ENCODE measurements at places on chromosomes 1 and 21.
A peak's percentile ranks its signal among the peaks of the same experiment; 100 is the strongest.

DNA sequence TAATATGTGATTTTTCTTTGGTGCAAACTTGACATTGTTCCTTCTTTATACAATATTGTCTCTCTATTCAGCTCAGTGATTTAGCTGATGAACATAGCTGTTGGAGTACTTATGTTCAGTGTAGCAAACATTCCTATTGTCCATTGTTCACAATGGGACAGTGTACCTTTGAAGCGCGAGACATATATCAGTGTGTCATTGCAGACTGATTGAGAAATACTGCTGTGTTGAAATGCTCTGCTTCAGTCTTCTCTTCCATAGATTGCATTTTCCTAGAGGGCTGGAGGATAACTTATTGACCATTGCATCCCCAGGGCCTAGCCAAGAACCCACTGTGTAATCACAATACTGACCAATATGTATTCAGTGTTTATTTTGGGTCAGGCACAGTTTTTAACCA lies 46.5 kb downstream of the HLX start:
- no peak for DNase-seq

DNA sequence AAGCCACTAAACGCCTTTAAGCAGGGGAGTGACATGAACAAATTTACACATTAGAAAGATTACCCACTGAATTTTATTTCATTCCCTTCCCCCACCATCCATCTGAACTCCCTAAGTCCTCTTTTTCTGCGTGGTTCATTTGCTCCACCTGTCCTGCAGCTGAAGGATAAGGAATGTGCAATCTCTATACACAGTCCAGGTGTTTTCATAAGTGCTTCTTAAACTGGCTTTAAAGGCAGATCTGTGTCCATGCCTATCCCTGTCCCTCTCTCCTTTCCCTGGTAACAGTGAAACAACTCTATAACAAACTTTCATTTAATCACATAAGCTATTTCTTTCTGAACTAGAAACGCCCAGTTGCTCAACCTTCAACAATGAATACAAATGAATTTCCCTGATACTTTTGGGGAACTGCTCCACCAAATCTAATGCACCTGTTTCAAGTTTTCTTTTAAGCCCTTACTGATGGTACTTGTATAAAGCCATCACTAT lies 8.4 kb downstream of the GSTM3 start:
- DNase-seq: no peak

- peak; percentile 80 for DNase-seq
These were observed 3.1 kb downstream of the C1orf216 start for GRCh38 chr1:35715568-35716002.

GRCh38 chr1:234897754-234898454 lies 230.7 kb downstream of the TOMM20 start:
- DNase-seq: no peak

- DNase-seq: no peak
These were observed 198.5 kb downstream of the PLA2G4A start for GRCh38 chr1:187027253-187027652.

DNA sequence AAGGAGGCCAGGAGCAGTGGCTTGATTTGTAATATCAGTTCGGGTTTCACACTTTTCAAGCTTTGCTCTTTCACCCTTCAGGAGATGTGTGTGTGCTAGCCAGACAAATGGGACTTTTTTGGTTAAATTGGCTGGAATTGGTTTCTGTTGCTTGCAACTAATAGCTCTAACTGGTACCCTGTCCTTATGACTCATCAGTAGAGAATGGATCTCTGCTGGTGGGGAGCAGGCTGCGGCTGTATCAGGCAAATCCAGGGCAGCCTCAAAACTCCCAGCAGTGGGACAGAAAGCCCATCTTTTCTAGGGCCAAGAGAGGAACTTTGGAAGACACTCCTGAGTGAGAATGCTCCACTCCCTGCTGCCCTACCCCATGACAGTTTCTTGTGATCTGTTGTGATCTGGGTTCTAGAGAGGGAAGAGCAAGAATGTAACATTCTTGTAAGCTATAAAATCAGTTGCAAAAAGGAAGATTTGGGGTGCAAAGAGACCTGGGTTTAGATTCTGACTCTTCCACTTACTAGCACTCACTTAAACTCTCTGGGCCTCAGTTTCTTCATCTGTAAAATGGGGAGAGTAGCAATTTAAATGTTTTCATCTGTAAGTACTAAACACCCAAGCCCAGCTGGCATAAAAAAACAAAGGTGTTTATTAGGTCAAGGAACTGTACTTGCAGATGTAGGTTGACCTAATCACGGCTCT lies 257.0 kb upstream of the TMEM51 start:
- no peak for DNase-seq

DNA sequence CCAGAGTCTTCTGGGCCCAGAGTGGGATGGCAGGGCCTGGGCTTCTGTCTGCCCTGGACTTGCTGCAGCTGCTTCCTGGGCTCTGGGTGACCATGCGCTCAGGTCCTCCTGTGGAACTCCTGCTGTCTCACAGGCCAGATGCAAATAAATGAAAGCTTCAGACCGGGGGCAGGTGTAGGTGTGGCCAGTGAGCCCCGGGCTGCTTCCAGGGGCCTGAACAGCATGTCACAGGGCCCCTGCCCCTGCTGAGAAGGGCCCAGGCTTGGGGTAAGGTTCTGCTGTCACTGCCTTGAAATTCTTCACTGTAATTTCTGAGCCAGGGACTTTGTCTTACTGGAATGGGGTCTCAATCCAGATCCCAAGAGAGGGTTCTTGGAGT lies 2.5 kb upstream of the PKNOX1 start:
- DNase-seq: no peak

- no peak for DNase-seq
These were observed 75.3 kb upstream of the KIAA0040 start for GRCh38 chr1:175267716-175268416.

GRCh38 chr21:35737899-35738346 lies 322.4 kb downstream of the SETD4 start:
- no peak for DNase-seq

DNA sequence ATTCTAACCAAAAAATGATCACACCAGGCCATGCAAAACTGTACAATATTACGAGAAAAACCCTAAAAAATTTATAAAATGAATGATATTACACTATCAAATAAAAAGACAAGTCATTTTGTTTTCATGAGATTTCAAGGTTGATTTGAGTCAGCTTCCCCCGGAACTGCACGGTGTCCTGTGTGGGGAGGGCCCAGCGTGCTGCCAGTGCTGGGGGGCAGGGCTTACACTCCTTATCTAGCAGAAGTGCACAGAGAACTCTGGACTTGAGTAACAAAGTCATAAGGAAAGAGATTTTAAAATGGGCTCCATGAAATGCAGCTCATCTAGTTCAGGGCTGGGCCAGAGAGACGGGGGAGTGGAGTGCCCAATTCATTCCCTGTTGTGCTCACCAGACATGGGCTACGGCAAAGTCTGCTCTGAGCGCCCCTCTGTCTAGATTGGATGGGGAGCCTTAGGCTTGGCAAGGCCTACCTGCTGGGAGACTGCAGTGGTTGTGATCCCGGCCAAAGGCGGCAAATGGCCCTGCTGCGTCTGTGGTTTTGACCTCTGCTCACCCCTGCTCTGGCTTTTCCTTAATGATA lies 50.1 kb downstream of the COQ8A start:
- peak; percentile 31 for DNase-seq

- no peak for DNase-seq
These were observed 28.0 kb downstream of the BCAR3 start for GRCh38 chr1:93653656-93654055.

DNA sequence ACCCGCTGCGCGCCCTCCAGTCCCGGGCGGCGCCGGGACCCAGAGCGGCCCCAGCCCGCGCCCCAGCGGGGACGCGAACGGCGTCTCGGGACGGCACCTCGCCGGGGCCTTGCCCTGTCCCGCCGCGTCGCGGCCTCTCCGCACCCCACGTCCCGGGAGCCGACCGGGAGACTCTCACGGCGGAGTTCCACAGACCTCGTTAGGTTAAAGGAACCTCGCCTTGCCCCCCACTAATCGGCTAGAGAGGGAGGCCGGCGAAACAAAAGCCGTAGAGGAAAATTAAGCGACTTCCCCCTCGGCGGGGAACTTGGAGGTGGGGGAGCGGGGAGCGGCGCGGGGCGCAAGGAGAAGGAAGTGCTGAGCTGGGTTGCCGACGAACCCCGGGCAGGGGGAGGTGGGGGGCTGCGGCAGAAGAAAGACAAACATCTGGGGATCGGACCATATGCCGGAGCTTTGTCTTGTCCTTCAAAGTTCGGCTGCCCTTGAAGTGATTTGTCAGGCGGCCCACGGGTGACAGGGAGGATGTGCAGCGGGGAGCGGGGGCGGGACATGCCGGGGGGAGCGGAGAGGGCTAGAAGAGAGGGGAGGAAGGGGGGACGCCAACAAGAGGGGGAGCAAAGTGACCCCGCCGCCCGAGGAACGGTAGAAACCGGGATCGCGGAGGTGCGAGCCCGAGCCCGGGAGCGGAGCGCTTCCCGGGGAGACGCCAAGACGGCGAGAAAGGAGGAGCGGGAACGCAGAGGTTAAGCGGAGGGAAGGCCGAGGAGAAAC lies 120.0 kb upstream of the RRP15 start:
- no peak for DNase-seq

- DNase-seq: no peak
These were observed 27.5 kb downstream of the KCNC4 start for GRCh38 chr1:110237386-110238152.

DNA sequence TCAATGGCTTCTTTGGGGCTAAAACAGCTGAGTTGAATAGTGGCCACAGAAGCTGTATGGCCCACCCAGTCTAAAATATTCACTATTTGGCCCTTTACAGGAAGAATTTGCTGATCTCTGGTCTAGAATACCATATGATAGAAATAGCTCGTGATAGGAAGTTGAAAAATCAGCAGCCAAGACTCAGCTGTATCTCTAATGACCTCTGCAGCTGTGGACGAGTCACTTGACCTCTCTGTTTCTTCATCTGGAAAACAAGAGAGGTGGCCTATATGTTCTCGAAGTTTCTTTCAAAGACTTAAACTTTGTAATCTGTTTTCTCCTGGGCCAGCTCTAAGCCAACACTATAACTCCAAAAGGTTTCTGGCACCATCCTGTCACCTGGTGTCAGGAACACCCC lies 129.2 kb downstream of the ZBTB18 start:
- no peak for DNase-seq

DNA sequence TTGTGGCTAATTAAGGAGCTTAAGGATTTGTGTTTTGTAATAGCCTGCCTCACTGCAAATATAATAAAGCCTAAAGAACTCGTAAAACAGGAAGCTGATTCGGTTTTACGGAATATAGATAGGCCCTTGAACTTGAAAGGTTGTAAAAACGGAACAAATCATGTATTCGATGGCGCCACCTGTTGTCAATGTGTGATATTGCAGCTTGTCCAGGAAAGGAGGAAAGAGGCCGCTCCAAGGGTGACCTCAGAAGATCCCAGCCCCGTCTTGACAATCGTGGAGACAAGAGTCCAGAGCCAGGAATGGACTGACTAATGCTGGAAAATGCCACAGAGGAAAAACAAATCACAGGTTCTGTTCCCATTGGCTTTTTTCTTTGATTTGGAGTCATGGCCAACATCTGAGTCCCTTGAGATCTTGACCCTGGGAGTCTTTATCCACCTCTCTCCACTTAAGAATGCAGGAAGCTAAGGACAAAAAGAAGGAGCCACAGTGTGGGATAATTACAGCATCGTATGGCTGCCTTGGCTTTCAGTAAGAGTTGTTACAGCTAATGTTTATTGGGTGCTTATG lies 7.0 kb upstream of the IGSF21 start:
- peak; percentile 30 for DNase-seq

GRCh38 chr1:209491897-209492296 lies 91.6 kb upstream of the CAMK1G start:
- DNase-seq: no peak

DNA sequence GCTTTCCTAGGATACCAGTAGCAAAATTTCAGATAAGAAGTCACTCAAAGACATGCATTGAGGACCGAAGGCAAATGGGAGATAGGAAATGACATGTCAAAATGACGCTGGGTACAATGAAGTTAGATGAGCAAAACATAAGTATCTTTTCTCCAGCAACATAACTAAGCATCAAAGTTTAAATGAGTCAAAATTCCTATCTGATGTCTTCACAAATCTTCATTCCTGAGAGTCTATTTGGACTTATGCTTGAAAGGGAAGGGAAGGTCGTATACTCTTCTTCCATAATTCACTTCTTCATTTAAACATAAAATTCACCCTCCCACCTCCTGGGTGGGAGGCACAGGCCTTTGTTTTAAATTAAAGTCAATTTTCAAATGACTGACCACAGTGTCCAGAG lies 4.1 kb upstream of the TMEM81 start:
- no peak for DNase-seq

GRCh38 chr21:46557919-46558392 lies 46.9 kb downstream of the S100B start:
- no peak for DNase-seq

DNA sequence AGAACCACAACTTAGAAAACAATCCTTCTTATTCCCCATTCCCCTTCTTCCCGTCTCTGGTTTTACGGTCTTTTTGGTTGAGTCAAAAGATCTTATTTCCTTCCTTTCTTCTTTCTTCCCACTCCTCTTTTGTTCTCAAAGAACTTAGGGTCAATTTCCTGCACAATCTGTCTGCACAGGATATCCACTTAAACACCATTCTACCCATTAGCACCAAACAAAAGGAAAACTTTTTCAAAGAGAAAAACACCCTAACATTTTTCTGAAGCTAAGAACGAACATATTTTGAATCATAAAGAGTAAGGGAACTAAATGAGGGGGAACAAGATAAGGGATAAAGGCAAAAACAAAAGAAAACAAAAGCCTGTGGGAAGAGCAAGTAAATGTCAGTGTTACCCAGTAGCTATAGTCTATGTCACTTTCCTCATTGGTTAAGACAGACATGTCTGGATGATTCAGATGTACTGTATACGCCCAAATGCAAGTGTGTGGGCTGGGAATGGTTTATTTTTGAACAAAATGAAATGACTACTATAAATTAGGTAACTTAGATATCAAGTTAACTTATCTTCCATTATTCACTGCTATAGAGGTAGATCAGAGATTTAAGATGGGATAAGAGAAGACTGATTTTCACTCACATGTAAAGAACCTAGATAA lies 59.9 kb downstream of the TOR3A start:
- DNase-seq: no peak

- DNase-seq: no peak
These were observed 1.9 kb downstream of the YBX1 start for GRCh38 chr1:42684139-42684538.

GRCh38 chr21:35926003-35926740 lies 134.2 kb downstream of the SETD4 start:
- no peak for DNase-seq

- no peak for DNase-seq
These were observed 63.4 kb downstream of the LBR start for GRCh38 chr1:225364439-225364838.

- no peak for DNase-seq
These were observed 118.7 kb upstream of the ZBTB40 start for GRCh38 chr1:22332795-22333499.

GRCh38 chr1:24252185-24252780 lies 65.2 kb upstream of the IFNLR1 start:
- no peak for DNase-seq
